ENCODE measurements at places on chromosomes 3 and 15. TPM values are rescaled to one million over a fixed set of nuclear protein-coding genes. Genes with fewer than 3 reads are reported as not detected.

The GOLGA6L4 gene
- polyA plus RNA-seq, result 10.1 TPM

The LRRC15 gene
- 0.13 TPM for polyA plus RNA-seq

The ZNF620 gene
- polyA plus RNA-seq, result 10.6 TPM

The UCN2 gene
- polyA plus RNA-seq, result 0.51 TPM

The PRR20G gene
- not detected for polyA plus RNA-seq

The LRRC2 gene
- polyA plus RNA-seq, result 2.1 TPM

All from renal pelvis (tissue), 12 donors.